ENCODE measurements at places on chromosomes 2 and 18.

DNA sequence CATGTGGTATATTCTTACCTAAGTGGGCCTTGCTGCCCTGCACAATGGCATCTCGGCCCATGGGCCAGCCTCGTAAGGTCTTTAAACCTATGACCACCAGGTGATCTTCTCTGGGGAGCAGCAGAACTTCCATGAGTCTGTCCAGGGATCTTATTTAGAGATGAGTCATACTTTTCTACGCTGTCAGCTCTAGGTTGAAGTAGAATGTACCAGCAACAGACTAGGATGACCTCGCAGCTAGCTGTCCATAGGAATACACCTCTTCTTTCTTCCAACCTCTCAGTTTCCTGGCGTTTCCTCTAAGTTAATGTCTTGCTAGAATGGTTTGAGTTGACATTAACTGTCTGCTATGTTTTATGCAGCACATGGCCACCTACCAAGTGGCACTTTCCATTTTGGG lies 15.6 kb upstream of the CXCR4 start:
- DNase-seq, result no peak

DNA sequence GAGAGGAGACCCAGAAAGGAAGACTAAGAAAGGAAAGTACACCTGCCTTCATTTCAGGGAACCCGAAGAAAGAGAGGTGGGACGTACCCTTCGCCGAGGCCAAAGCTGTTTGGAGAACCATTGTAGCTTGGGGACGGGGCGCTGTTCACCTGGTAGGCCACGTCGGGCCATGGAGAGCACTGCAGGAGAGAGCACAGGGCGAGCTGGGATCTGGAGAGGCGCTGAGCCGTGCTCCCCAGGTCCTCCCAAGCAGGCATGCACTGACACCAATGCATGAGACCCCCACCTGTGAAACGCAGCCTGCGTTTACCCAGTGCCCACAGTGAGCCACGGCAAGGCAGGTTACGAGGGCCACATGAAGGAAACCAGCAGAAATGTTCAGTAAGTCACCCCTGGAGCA lies 45.5 kb downstream of the TFCP2L1 start:
- DNase-seq, result no peak

DNA sequence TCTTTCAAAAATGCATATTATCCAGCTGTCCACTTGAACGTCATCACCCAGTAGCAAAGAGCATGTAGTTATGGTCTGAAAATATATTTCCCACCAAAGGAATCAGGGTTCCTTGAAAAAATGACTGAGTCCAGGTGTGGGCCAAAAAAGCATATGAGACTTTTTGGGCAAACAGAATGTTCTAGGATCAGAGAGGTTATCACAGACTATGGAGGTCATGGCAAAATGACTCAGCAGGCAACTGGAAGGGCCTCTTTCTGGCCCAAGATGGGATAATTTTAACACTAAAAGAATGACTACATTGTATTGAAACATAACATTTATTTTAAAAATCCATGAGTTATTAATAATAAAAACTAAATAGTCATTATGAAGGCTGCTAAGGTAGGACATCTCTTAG lies 77.1 kb downstream of the COBLL1 start:
- no peak for DNase-seq

DNA sequence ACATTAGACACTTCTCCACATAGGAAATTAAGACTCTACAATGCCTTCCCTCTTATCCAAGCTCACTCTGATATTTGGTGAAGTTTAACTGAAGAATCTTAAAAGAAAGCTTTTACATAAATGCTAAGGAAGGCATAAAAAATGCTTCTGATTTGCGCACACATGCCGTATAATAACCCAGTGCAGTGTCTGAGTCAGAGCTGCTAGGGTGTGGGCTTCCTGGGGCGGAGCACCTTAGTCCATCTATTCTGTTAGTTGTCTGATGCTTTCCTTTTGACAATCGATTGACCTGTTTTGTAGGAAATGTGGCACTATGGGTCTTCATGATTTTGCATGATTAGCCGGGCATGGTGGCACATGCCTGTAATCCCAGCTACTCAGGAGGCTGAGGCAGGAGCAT lies 231.5 kb downstream of the AFF3 start:
- DNase-seq, result no peak

GRCh38 chr2:232521959-232522622 lies 1.9 kb downstream of the PRSS56 start:
- DNase-seq, result no peak

DNA sequence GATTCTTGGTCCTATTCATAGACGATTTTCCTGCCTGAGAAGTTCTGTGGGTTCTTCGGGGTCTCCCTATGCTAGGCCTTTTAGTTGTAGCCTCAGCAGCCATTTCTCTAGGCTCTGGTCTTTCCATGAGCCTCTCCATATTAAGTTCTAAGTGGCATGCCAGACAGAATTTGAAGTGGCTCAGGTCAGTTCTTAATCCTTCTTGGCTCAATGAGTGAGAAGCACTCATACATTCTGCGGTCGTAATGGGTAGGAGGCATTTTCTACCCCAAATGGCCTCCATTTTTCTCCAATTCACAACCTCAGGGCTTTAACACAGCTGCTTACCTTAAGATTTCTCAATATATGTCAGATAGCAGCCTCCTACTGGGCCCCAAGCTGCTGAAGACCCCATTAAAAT lies 405.3 kb upstream of the GALNT5 start:
- DNase-seq, result no peak

GRCh38 chr18:10526561-10526949 lies 728 bp downstream of the NAPG start:
- DNase-seq, result no peak

DNA sequence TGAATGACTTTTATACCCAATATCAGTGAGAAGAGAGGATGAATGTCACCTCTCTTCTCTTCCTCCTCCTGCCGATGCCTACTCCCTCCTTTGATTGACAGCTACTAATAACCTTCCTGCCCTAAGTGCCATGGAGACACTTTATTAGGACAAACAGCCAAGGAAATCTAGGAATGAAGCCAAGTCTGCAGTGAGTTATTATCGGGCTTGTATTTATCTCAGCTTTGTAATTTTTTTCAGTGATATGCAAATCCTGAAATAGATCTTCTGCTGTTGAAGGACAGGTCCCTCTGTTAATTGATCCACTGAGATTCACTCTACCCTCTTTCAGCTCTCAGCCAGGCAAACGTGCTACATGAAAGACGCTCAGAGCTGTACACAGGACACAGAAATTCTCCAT lies 686.7 kb downstream of the TMEM182 start:
- DNase-seq, result no peak

GRCh38 chr2:66790651-66791181 lies 355.8 kb downstream of the MEIS1 start:
- no peak for DNase-seq

- DNase-seq, result no peak
Observed at GRCh38 chr18:12253027-12253426, 1.1 kb upstream of the CIDEA start.

DNA sequence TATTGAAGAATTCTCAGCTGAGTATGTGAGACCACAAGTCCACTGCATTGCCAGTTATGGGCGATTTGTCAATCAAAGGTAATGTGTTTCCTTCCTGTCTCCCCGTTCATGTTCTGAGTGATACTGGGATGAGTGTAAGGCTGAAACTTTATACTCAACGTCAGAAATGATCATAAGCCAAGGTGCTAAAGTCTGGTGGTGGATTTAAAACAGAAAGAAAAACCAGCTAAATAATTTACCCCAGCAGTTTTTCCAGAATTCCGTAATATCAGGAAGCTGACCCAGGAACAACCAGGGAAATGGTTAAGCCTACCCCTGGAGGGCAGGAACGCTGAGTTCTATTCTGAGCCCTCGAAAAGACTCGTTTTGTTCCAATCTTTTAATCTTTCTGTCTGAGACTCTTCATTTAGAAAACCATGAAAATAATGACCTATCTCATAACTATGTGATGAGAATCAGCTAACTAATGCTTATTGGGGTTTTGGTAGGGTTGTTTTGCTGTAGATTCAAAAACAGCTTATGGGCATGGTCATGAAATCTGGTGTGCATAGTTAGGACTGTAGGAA lies 149.6 kb downstream of the LAMA3 start:
- no peak for DNase-seq

GRCh38 chr2:179021258-179021657 lies 28.7 kb downstream of the CCDC141 start:
- DNase-seq, result no peak

DNA sequence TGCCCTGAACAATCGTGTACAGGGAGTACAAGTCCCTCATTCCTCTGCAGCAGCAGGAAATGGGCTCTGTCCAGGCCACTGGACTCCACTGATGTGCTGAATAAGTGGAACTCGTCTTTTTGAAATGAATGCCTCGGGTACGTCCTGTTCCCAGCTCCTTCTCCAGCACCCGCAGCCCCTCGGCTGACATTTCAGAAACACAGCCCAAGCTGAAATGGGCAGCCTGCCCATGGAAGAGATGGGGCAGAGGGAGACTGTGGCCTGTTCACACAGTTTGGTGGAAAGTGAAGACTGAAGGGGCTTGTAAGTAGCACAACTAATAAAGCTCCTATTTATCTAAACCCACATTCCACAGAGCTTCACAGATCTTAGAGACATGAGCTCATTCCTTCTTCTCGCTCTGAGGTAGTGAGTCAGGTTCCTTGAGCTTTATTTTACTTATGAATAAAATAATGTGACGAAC lies 498.6 kb downstream of the TXNL1 start:
- peak; percentile 22 for DNase-seq

DNA sequence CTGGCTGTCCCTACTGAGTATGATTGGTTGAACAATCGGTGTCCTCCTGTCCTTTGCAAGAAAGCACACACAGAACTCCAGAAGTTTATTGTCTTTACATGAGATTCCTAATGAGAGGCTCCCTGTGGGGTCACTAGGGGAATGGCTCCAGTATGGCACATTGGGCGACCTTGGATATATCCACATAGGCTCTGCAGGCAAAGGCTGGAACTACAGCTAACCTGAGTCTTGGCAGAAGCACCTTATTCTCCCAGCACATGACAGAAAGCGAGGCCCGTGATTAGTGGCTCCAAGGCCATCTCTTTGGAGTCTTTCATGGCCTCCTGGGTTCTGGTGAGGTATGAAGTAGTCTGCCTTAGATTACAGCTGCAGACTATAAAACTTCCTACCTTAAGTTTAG lies 49.0 kb downstream of the ZDBF2 start:
- no peak for DNase-seq

DNA sequence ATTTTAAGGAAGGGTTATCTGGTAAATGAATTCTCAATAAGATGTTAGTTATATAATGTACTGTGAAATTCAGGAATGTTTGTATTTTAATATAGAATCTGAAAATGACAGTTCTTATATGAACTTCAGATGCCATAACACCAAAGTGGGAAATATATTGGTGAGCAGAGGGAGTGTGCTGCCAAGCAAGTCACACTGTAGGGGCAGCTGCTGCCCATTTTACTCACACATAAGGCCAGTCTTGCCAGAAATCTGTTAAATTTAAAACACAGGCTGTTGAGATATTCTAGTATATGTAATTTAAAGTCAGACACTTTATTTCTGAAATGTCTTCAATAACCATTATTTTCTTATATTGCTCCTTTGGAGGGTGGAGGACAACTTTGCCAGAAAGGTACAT lies 34.6 kb upstream of the C1GALT1C1L start:
- DNase-seq, result no peak

DNA sequence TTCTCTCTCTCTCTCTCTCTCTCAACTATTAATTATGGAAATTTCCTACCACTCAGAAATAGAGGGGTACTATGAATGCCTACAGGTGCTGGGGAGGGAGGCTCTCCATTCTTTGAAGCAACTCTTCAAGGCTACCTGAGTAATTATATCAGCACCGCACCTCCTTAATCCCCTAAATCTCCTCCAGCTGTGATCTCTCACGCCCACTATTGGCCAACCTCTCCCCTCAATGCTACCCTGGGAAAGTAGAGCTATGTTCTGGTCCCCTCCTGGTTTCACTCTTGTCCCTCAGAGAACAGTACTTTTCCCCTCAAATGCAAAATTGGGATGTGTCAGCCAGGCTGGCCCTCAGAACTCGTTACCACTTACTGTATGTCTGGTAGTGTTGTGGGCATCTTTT lies 1.6 kb downstream of the MOCOS start:
- no peak for DNase-seq

- peak; percentile 72 for DNase-seq
Observed at GRCh38 chr2:241702155-241703031, 554 bp downstream of the ING5 start.

DNA sequence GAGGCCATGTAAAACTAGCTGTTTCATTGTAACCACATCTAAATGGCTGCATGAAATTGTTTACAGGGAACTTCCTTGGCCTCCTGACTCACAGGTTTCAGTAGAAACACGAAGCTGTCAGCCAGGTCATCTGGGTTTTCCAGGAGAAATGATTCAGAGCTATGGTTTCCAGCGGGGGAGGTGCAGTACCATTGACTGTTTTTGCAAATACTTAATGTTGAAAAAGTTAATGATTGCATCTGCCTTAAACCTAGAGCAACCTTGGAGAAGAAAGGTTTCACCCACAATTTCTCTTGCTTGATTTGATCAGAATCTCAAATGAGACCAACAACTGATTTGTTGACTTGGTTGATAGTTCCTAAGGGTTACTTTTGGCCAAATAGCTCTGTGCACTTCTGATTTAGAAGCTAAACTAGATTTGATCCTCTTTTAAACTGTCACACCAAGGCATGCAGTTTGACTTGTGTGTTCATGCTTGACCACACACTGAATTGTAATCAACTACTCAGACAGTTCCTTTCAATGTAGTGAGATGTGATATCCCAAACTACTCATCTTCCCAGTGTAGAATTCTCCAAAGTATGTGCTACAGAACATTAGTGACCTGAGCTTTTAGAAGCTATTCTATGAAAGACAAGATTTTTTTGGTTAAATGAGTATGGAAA lies 193.5 kb upstream of the CHST9 start:
- peak; percentile 89 for DNase-seq

GRCh38 chr18:57426187-57426586 lies 9.0 kb upstream of the ONECUT2 start:
- DNase-seq, result no peak

- DNase-seq, result no peak
Observed at GRCh38 chr18:26930630-26931029, 65.1 kb upstream of the AQP4 start.

- no peak for DNase-seq
Observed at GRCh38 chr2:206442833-206443734, at the start of gene ADAM23. Gene ADAM23, plus strand, starts transcription at chr2:206443532. Its CDS starts 335 bp downstream, at chr2:206443867.

DNA sequence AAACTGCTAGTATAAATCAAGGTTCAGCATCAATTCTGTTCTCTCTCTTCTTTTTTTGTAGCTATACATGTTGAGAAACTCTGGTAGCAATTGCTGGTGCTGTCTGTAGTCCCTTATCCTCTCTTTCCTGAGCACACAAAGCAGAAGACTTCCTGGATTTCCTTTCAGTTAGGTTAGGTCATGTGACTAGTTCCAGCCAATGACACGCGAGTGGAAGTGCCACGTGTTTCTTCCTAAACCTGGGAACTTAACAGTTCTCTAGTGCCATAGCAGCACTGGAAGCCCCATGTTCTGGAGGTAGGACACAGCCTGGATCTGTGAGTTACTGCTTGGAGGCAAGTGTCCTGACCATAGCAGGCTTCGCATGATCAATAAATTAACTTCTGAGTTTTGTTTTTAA lies 125.9 kb downstream of the PLA2R1 start:
- DNase-seq, result no peak

All from RCC 7860 (cell line).